ENCODE measurements at places on chromosomes 5 and 9.

DNA sequence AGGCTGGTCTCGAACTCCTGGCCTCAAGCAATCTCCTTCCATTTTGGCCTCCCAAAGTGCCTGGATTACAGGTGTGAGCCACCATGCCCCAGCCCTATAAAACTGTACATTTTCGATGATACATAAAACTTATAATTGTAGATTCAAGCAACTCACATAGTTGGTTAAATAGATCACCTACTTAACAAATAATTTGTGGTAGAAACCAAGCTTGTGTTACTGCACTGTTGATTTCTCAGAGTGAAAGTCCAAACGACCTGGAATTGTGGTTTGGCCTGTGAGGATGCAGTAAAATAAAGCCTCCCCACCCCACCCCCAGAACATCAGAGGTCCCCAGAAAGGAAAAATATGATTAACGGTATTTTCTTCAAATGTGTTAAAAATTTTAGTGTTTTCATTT, 92.7 kb downstream of the TRIO start:
- no peak for DNase-seq

DNA sequence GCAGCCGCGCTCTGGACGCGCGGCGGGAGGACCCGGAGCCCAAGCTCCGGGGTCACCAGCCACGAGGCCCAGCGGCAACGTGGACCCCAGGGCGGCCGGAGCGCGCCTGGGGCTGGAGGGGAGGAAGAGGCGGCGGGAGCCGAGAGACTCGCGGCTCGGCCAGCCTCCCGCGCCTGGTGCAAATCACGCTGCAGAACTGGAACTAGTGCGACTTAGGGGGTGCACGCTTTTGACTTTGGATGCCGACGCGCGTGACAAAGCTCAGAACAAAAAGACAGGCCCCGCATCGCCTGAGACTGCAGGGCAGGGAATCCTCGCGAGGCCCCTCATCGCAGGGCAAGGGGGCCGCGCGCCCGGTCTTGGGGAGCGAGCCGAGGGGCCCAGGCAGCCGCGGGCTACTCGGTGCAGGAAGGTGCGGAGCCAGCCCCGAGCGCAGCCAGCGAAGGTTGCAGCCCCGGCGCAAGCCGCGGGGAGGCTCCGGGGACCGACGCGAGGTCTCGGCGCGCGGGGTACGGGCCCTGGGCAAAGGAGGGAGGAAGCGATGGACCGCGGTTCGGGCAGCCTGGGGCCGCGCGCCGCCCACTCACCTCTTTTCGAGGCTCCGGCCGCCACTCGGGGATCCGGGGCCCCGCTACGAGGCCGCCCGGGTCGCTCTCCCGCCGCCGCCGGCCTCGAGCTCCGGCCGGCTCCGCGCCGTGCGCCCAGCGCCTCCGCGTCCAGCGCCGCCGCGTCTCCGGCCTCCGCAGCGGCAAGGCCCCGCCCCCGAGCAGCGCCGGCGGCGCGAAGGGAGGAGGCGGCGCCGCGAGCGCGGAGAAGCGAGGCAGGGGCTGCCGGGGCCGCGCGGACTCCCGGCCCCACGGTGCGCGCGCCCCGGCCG, at the start of gene GOLM1:
GOLM1 (minus strand) TSS at position 735 of the 877 bp plus-strand sequence. CDS start 20,238 bp downstream, outside the sequence.
- DNase-seq: peak; percentile 80

DNA sequence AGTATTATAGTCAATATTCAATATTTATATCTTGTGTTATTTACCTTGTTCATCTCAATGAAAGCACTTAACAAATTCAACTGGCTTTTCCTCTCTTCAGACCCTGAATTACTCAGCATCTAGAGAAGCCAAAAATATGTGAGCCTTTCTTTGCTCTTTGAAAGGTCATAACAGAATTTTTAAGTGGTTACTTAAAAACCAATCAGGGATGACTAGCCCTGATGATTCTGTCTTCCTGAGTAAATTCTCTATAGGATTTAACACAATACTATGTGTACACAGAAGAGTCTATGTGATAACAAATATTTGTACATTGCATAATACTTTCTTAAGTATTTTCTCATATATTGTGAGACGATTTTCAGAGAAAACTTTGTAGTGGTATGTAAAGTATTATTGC, 546.3 kb downstream of the MAT2B start:
- no peak for DNase-seq

GRCh38 chr9:132154863-132155567, 6.8 kb upstream of the NTNG2 start:
- DNase-seq: no peak

GRCh38 chr5:122322801-122323548, 10.9 kb downstream of the SNCAIP start:
- no peak for DNase-seq

GRCh38 chr5:4246447-4246846, 650.8 kb downstream of the IRX1 start:
- DNase-seq: no peak

DNA sequence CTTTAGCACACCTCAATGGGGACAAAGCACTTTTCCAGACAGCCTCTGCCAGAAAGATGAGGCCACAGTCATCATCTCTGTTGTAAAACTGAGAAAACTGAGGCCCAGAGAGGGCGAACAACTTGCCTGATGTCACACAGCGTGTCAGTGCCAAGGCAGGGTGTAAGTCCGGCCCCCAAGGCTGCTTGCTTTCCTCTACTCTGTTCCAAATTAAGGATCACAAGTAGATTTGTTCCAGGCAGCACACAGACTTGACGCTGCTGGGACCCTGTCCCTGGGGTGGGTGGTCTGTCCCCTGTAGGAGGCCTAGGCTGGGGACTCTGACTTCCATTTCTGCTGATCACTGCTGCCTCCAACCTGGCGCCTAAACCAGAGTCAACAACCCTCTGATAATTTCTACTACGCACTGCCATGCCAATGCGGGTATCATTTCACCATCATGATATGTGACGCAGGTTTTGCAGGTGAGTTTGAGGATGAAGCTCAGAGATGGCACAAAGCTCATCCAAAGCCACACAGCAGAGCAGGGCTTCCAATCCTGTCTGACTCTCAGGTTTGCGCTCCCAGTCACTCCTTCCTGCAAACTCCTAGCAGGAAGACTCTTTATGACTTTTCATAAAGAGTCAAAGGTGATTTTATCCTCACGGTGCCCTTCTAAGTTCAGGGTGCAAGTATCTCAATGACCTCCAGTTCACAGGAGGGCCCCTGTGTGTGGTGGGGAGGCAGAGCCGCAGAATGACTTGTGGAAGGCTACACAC, 13.5 kb upstream of the RALGDS start:
- DNase-seq: no peak

- no peak for DNase-seq
Observed at GRCh38 chr5:78661044-78661443, 12.5 kb upstream of the LHFPL2 start.

DNA sequence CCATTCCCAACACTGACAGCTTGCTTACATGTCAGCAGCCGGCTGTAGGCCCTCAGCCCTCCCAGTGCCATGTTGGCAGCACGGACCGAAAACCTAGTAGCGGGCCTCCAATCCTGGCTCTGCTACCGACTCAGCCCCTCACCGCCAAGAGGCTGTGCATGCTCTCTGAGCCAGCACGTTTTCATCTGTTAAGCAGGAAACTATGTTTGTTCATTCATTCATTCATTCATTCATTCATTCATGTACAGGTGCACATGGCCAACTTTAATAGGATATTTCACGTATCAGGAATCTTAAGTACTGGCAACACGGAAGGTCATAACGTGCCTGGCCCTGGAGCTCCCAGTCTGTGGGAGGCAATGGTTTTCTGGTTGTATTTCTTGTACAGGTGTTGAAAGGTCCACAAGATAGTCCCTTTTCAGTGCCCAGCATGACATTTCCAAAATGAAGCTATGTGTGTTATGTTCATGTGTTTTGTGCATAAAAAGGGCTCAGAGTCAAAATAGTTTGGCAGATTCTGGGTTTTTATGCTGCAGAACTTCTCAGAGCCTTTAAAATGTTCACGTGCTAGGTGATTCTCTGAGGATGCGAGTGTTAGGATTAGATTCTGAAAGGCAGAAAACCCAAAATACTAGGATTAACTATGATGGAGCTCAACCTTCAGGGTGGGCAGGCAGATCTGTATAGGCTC, 17.7 kb downstream of the SUSD3 start:
- DNase-seq: no peak

DNA sequence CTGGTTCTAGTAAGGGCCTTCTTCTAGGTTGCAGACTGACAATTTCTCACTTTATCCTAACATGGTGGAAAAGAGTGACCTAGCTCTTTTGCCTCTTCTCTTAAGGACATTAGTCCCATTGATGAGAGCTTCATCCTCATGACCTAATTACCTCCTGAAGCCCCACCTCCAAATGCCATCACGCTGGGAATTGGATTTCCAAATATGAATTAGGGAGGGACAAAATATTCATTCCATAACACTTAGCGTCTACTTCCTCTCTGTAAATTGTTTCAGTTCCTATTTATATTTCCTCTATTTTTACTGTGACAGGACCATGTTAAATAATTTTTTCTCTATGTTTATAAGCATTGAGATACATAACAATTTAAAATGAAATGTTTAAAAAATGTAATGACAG, 408.8 kb downstream of the CDH10 start:
- DNase-seq: no peak

DNA sequence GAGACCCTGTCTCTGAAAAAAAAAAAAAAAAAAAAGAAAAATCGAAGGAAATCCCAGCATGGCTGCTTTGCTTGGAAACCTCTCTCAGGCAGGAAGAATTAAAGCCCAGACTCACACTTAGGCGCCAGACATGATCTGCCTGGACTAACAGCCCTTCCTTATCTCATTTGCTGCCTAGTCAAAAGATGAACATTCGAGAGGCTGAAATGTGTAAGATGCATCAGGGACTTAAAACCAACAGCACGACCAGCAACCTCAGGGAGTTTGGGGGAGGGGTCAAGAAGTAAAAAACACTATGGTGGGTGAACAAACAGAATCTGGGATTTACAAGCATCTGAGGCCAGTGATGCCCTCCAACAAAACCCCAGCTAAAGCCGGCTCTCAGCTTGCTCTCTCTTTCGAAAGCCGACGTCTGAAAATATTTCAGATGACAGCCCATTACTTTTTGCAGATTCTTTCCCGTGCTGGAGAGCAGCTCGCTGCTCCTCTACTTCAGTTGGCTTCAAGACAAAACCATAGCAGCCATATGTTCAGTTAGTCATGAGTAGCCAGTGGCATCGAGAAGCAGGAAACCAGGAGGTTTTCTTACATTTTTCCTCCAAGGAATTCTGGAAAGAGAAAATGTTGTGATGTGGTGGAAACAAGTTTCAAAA, 249.9 kb downstream of the MARCHF11 start:
- no peak for DNase-seq

GRCh38 chr9:106697750-106698502, 165.0 kb upstream of the ZNF462 start:
- peak; percentile 93 for DNase-seq

DNA sequence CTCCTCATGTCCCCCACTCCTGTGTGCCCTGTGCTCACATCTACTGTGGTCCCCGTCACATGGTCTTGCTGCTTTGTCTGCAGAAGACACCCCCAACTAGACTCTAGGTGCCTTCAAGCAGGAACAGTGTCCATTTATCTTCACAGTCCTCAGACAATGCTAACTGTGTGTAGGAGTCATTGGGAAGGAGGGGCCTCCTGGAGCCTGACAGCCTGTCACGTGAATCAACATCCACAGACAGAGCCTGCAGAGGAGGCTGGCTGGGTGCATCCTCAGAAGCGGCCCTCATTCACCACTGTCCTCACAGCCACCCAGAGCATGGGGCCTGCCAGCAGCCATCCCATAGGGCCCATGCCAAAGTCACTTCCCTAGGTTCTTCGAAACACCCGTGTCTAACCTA, 98.7 kb downstream of the MED10 start:
- no peak for DNase-seq

- no peak for DNase-seq
Observed at GRCh38 chr9:32672469-32672868, 37.0 kb upstream of the TAF1L start.

DNA sequence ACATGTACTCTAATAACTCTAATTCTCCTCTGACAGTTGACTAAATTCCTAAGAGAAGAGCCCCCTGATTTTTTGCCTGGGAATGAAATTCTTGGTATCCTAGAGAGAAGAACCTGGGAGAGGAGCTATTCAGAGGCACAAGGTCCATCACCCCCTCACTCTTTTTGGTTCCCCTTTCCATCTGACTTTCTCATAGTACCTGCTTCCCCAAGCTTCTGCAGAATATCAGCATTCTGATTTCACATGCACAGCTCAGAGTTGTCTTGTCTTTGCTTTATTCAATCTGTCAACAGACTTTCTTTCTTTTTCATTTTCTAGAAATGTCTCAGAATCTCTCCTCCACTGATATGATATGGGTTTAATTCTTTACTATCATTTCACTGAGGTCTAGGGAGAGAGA, 141.5 kb upstream of the FBXL17 start:
- DNase-seq: no peak

- no peak for DNase-seq
Observed at GRCh38 chr5:142939006-142939405, 168.8 kb downstream of the ARHGAP26 start.

DNA sequence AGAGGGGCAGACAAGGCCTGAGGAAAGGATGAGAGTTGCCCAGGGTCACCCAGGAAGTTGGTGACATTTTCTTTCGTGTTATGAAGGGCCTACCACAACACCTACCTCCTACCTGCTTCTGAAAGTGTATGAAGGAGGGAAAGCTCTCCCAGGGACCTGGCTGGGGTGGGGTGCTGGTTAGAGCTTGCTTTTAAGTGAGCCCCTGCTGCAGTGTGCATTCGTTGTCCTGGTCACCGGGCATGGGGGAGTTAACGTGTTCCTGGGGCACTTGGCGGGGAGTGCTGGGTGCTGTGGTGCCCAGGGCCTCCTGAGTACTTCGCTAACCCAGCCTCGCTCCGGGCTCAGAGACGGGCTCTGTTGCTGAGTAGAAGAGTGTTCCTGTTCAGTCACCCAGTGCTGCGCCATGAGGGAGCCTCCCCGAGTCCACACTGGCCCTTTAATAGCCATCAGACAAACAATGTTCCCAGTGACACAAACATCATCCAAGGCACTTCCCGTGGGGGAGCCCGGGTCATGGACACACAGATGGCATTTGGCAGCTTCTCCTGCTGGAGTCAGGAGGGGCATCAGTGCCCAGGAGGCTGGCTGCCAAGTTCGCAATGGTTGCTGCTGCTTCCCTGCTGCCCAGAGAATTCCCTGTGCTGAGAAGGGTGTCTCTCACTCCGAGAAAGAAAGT, 85.7 kb downstream of the AMBP start:
- no peak for DNase-seq

DNA sequence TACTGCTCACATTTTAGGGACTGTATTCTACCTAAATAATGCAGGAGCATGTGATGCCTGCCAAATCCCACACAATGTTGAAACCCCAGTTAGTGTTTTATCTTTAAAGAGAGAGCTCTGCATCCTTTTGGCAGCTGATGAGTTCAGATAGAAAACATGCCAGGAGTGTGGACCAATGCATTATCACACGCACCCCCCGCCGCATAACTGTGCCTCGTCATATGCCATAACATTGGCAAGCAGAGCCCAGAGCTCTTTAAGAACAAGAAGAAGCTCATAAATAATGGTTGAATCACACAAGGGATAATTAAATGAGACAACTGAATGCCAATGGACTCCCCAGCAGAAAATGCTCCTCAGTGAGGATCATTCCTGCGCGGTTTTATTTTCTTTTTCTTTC, 52.8 kb upstream of the RORB start:
- no peak for DNase-seq

GRCh38 chr5:139413153-139413552, 9.3 kb upstream of the SPATA24 start:
- no peak for DNase-seq

- DNase-seq: no peak
Observed at GRCh38 chr5:173498739-173499470, 117.5 kb downstream of the BOD1 start.

- no peak for DNase-seq
Observed at GRCh38 chr5:144219869-144220268, 49.2 kb downstream of the KCTD16 start.

GRCh38 chr9:132651259-132651658, 18.5 kb downstream of the DDX31 start:
- DNase-seq: peak; percentile 28
